ENCODE measurements at places on chromosomes 7 and 10.
A peak's percentile ranks its signal among the peaks of the same experiment; 100 is the strongest.

DNA sequence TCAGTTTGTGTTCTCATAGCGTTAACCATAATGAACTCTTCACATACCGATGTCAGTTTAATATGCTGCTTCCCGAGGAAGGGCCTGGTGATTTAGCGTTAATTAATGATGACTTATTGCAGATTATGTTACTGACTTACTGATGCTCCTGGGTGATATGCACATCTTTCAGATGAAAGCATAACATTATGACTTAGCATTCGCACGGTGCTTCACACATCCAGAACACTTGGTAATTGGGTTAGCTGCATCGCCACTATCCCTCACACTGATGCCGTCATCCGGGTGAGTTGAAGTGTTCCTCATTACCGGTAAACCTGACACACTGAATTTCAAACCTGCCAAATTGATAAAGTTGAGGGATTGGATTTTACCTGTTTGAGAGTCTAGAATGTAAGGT, 239.0 kb upstream of the PODXL start:
- DNase-seq, result no peak

- no peak for DNase-seq
These were observed 31.9 kb downstream of the FAM107B start for GRCh38 chr10:14742815-14743214.

DNA sequence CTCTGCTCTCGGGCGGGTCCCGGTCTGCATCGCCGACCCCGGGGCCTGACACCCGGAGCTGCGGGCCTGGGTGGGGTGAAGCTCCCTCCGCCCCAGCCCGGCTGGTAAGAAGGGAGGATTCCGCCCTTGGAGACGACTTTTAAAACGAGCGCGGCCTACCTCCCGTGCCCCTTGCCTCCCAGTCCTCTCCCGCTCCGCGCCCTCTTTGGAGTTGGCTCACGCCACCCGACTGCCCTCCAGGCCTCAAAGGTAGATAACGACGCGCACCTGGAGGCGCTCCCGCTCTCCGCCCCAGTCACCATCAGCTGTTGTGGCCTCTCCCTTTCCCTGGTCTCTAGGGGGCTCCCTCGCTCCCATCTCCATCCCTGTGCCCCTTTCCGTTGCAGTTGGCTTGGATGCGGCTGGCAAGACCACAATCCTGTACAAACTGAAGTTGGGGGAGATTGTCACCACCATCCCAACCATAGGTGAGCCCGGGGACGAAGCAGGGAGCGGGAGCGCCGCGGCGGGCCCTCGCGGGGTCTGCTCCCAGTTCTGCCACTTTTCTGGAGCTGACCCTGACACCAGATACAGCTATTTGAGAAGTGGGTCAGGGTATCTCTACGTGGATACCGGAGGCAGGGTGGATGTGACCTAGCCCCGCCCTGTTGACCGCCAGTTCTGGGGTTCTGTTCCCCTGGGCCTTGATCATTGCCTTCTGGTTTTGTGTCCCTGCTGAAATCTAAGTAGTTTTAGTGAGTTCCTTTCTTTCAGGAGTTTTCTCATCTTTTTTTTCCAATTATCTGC, 679 bp downstream of the ARF5 start:
- DNase-seq, result peak; percentile 22

DNA sequence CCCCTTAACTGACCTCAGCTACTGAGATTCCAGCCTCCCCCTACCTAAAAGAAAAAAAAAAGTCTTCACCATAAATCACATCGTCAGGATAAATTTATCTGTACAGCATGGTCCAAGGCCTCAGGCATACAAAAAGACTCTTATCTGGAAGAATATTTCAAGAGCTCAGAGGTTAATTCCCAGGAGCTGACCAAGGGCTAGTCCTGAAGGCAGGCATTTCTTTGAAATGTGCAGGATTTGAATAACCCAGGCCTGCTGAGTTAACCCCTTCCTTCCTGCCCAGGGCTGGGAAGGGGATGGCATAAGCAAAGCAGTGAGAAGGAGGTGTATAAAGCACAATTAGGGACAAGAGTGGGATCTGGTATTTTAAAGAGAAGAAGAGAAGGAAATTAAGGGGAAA, 111.2 kb downstream of the RNLS start:
- DNase-seq, result no peak

- DNase-seq, result no peak
These were observed 1002.0 kb downstream of the GATA3 start for GRCh38 chr10:9056521-9056920.

- DNase-seq, result no peak
These were observed 12.0 kb downstream of the GNAI1 start for GRCh38 chr7:80146545-80147182.

GRCh38 chr10:132403511-132404168, 6.6 kb downstream of the PWWP2B start:
- no peak for DNase-seq

DNA sequence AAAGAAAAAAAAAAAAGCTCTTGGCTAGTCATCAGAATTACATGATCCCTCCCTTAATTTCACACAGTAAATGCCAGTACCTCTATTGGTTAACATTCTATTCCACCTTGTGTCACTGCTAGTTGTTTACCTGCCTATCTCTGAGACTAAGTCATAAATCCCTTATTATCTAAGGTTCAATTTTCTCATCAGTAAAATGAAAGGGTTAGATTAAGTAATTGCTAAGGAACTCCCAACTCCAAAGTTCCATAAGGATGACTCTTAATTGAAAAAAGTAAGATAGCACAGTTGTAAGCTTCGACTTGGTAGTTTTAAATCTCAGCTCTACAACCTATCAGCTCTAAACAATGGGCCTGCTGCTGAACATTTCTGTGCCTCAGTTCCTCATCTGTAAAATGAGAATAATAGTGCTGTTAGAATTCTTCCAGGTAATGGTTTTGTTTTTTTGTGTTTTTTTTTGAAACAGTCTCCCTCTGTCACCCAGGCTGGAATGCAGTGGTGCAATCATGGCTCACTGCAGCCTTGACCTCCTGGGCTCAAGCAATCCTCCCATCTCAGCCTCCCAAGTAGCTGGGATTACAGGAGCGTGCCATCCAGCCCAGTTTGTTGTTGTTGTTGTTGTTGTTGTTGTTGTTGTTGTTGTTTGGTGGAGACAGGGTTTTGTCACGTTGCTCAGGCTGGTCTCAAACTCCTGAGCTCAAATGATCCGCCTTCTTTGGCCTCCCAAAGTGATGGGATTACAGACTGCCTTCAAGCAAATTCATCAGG, 35.6 kb downstream of the SRPK2 start:
- DNase-seq, result no peak

DNA sequence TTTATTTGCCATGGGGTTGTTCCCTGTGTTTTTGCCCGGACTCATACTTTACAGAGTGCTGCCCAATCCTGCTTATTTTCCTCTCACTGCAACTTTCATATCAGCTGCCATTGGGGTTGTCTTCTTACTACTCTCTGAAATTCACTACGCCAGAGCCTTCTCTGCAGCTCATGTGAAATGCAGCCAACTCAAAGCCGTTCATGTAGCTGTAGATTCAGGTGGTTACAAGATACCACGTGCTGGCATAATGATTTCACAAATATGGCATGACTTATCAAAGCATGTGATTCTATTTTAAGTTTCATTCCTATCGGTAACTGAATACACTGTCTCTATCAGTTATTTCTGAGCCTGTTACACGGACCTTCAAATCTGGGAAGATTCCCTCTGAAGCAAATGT, 130.3 kb upstream of the WNT16 start:
- DNase-seq, result no peak

DNA sequence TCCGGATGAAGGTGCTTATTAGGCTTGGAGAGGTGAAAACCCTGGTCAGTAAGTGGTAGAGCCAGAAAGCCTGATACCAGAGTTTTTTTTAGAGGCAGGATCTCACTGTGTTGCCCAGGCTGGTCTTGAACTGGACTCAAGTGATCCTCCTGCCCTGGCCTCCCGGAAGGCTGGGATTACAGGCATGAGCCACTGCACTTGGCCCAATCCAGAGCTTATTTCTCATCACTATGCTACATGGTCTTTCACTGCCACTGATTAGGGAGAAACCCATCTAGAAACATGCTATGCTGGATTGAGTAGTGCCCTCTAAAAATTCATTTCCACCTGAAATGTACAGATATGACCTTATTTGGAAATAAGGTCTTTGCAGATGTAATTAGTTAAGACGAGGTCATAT, 28.4 kb upstream of the GJD4 start:
- no peak for DNase-seq

DNA sequence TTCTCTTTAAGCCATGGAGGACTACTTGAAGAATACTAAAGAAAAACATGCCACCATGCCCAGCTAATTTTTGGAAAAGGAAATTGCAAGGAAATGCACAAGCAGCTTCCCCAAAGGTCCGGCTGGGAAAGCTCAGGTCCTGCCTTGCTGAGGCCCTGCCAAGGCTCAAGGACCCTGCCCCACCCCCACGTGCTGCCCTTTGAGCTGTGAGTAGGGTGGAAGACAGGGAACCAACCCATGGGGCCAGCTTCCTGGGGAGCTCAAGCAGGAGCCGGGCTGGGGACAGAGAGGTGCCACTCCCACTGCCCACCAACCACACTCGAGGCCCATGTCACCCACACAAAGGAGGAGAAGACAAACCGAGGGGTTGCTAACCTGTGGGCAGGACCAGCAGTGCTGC, 78.2 kb downstream of the SLIT1 start:
- DNase-seq, result no peak

- no peak for DNase-seq
These were observed 149.4 kb downstream of the CHCHD3 start for GRCh38 chr7:132932296-132933071.

DNA sequence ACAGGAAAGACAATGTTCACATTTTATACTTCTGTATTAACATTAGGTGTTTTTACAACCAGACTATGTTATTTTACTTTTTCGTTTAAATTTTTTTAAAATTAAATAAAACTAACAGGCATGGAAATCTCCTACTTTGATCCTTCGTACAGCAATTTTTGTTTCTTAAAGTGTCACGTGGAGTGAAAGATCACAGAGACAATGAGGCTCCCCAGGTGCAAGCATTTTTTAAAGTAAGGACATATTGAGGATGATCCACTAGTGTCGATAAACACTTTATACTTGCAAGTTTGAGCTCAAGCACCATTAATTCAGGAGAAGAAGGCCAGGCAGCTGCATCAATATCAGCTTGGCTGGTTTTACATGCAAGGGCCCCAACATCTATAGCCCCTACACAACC, 68.5 kb upstream of the FAM133B start:
- DNase-seq, result no peak

GRCh38 chr10:132399117-132400035, 2.4 kb downstream of the PWWP2B start:
- no peak for DNase-seq

DNA sequence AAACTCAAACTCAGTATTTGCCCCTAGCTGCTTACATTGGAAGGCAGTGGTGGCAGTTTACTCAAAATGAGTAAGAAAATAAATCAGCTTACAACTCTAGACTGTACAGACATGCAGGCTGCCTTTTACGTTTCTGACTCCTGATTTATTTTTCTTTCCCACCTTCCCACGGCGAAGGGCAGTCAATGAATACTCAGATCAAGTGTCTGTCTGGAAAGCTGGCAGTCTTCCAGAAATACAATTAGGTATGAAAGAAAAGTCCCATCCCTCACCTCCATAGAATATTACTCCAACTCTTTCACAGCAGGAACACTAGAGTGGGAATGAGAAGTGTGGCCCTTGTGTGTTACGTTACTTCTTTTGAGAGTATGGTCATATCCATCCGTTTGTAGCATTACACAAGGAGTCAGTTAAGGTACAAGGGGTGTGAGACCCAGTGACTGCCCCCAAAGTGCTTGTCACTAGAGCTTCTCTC, 1.3 kb upstream of the PAPSS2 start:
- DNase-seq, result no peak

GRCh38 chr10:93656155-93656554, 43.8 kb downstream of the PDE6C start:
- peak; percentile 3 for DNase-seq

DNA sequence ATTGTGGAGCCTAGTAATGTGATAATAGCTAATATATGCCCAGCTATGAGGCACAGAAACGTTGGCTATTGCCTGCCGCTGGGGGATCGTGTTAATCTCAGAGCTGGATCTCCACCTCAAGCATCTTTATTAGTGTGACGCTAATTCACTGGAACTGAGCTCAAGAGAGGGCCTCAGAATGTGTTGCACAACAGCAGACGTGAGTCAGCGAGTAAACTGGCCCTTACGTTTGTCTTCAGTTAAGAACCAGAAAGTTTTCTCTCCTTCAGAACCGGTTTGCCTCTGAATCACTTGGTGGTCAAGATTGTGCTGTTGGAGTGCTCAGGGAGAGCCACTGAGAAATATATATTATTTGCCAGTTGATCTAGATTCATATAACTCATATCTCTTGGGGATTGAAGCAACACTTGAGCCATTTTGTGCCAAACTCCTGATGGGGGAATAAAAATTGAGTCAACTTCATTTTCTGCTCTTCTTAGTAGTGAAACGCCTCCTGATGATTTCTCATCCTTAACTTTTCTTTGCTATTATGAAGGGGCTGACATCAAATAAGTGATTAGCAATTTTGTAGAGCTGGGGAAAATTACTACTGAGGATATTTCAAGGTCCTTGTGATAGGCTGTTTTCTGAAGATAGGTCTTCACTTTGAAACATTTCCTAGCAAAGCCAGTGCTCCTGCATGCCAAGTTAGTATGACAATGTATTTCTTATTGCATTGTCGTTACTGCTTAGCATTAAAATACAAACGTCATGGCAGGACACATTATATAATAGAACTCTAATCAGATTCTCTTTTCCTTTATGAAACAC, 22.3 kb downstream of the BZW2 start:
- DNase-seq, result peak; percentile 99

GRCh38 chr10:107583974-107584373, 419.5 kb upstream of the SORCS1 start:
- DNase-seq, result no peak

DNA sequence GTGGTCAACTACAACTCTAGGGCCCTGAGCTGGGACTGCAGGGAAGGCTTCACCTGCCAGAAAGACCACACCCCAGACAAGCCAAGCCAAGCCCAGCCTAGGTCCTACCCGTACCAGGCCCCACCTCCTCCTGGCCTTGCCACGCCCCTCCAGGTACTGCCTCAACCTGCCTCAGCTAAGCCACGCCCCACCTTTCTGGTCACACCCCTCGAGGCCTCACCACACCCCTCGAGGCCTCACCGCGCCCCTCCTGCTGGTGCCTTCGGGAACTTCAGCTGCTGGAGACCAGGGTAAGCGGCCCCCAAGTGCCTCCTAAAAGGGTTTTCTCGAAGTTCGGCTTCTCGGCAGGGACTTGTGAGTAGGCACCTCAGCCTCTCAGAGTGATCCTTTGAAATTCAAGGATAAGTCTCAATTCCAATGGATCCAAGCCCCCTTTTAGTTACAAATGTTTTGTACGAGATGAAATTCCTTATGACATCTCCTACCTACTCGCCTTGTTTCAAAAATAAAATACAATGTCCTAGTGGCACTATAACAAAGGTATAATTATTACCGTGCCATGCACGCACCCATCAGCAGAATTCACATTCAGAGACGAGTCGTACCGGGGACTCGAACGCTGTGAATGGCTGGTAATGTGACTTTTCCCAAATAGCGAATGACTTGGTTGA, 171.2 kb downstream of the ARHGAP21 start:
- DNase-seq, result no peak

GRCh38 chr7:28292834-28293526, 112.4 kb upstream of the JAZF1 start:
- DNase-seq, result no peak
